ENCODE measurements at places on chromosomes 13 and 19. TPM values are rescaled to one million over a fixed set of nuclear protein-coding genes. Genes with fewer than 3 reads are reported as not detected.

- DNase-seq = peak; percentile 87
These were observed 957 bp upstream of the CCDC194 start for GRCh38 chr19:17394891-17395415.

GRCh38 chr13:23433171-23434153 lies at the start of gene SACS:
Gene SACS (minus strand): TSS chr13:23433702. CDS start chr13:23411239, 22,463 bp downstream.
- DNase-seq = no peak

DNA sequence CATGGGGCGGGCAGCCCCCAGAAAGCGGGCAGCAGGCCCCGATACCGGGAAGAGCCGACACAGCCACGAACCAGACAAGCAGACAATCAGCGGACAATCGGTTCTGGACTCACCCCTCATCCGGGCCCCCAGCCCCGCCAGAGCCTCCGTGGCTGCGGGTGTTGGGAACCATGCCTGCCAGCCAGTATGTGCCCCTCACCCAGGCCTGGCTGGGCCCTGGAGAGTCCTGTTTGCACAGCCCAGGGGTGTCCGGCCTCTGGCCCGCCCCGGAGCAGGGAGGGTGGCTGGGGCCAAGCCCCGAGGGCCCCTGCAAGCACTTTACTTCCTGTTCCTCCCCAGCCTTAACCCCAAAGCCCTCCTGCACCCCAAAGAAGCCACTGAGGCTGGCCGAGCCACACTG lies 7.8 kb downstream of the PODNL1 start:
- peak; percentile 65 for DNase-seq

The FCHO1 gene
- total RNA-seq = 10.2 TPM

The RASIP1 gene
- 24.6 TPM for total RNA-seq

Data from upper lobe of left lung (tissue), 6 donors.